Karpas-422 (cell line): ENCODE measurements at places on chromosomes 1 and 21.

- DNase-seq, result peak; percentile 78
These were observed 57.8 kb downstream of the EDARADD start for GRCh38 chr1:236451796-236452373.

DNA sequence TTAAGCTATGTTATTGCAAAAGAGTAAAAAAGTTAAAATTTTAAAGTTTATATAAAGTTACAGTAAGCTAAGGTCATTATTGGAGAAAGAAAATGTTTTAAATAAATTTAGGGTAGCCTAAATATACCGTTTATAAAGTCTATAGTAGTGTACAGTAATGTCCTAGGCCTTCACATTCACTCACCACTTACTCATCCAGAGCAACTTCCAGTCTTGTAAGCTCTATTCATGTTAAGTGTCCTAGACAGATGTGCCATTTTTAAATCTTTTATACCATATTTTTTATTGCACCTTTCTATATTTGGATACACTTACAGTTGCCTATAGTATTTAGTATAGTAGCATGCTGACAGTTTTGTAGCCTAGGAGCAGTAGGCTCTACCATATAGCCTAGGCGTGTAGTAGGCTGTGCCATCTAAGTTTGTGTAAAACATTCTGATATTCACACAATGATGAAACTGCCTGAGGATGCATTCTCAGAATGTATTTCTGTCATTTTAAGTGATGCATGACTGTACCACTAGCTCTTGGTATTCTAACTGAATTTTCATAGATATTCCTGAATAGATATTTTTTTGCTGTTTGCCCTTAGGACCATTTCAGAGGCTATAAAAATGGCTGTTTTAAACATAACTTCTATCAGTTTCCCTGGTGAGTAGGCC lies 26.8 kb downstream of the PPP2R5A start:
- no peak for DNase-seq

GRCh38 chr1:164699815-164700491 lies 141.0 kb downstream of the PBX1 start:
- DNase-seq, result no peak

- no peak for DNase-seq
These were observed 45.9 kb upstream of the DPH5 start for GRCh38 chr1:101071470-101071891.

DNA sequence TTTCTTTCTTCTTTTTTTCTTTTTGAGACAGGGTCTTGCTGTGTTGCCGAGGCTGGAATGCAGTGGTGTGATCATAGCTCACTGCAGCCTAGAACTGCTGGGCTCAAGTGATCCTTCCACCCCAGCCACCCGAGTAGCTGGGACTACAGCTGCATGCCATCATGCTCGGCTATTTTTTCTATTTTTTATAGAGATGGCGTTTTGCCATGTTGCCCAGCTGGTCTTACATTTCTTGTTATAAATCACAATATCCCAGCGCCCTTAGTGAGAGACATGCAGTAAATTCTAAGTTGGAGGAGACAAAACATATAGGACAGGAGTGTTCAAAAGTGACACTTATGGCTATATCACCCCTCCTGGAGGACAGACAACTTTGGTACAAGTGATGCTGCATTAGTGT lies 31.3 kb upstream of the ACTN2 start:
- no peak for DNase-seq

- DNase-seq, result no peak
These were observed 992 bp upstream of the USP48 start for GRCh38 chr1:21783679-21784603.

- DNase-seq, result no peak
These were observed 95.0 kb downstream of the LAMC2 start for GRCh38 chr1:183281039-183281438.

DNA sequence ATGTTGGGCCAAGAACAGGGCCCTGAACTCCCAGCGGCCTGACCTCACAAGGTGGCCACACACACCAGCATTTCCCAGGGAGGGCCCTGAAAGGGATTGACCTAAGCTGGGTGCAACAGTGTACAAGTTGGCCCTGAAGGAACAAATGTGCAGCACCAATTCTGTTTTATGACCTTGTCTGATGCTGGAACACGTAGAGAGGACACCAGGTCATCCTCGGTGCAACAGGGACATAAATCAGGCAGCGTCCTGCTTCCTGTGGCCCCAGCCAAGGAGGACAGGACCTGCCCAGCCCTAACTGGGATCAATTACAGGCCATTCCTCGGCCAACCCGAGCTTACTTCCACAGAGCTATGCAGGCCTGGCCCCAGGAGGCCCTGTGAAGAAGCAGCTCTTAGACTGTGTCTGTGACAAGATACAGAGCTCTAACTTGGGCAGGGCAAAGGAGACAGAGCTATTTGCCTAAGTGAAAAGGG lies 12.8 kb upstream of the PHC2 start:
- no peak for DNase-seq

GRCh38 chr1:158095737-158096335 lies 84.9 kb upstream of the CD1D start:
- peak; percentile 80 for DNase-seq

DNA sequence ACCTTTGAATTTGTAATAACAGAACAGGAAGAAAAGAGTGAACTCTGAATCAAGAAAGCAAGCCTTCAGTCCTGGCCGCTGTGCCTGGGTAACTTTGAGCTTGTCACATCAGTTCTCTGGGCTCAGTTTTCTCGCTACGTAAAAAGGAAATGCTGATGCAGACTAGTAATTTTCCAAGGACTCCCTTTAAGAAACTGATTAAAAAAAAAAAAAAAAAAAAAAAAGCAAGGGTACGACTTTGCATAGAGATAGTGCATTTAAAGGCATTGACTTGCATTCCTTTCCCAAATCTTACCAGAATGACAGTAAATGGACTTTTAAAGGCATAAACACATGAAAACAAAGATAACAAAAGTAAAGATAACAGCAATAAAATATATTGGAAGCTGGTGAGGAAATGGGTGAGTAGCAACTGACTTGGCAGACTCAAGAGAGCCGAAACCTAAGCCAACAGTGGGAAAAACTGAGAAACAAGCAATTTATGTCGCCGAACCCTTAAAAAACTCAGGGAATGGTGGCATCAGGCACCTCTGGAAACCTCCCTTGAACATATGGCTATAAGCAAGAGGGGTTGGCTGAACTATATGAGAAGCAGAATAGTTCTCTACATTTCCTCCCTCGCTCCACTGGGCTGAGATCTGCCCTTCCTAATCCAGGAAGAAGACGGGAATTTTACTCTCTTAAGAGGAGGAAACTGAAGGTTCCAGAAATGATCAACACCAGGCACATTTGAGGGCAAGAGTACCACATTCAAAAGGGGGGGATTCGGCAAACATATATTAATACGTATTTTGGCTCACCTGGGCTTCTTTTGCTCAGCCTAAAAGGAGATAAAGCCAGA lies 189.2 kb downstream of the CDC7 start:
- no peak for DNase-seq

- no peak for DNase-seq
These were observed 41.1 kb downstream of the C1orf198 start for GRCh38 chr1:230827081-230827681.

DNA sequence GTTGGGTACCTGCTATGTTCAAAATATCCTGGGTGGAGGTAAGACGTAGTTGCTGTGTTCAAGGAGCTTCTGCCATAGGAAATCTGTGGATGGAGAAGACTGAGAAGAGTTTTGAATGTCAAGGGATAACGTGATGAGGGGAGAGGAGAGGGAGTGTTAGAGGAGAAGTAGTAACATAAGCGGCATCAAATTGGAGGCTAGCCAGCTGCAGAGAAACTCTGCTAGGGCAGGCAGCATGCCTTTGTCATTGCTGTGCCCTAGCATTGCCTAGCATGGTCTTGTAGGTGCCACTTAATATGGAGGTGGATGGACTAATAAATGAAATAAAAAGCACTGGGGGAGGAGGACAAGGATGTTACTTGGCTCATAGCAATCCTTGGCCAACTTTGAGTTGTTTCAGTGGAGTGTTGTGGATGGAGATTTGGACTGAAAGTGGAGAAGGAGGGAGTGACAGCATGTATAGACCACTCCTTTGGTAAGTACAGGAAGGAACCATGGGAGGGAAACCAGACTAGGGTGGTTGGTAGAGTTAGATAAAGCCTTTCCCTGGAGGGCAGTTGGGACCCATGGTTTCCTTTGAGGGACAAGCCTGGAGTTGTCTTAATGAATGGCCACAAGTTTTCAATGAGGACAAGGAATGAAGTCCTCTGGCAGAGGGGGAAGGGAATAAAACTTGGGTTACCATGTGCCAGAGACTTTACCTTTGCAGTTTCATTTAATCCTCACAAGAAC lies 6.3 kb downstream of the VANGL1 start:
- no peak for DNase-seq

DNA sequence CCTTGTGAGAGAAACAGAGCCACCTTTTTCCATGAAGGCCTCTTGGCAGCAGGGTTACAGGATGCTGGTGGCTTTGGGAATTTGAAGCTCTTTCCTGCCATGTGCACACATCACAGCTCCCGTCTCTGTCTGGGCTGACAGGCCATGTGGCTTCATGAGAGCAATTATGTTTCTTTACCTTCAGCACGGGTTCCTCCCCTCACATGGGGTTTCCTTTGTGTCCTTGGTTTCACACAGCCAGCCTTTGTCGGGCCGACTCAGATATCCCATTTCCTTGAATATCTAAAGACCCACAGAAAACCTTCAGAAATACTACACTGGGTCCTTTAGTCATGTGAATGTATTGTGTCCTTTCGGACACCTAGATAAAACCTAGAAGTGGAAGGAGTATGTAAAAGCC lies 7.1 kb downstream of the CLIC6 start:
- DNase-seq, result no peak

DNA sequence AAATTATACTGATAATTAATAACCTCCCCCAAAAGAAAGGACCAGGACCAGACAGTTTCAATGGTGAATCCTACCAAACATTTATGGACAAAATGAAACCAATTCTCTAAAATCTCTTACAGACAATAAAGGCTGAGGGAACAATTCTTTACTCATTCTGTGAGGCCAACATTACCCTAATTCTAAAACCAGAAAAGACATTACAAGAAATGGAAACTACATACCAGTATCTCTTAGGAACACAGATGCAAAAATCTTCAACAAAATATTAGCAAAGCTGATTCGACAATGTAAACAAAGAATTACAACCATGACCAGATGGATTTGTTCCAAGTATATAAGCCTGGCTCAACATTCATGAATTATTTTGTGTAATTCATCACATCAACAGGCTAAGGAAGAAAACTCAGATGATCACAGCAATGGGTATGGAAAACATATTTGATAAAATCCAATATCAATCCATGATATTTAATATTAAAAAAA lies 8.6 kb downstream of the TMED5 start:
- no peak for DNase-seq

- no peak for DNase-seq
These were observed 615.4 kb downstream of the PTPRU start for GRCh38 chr1:29851691-29852090.

DNA sequence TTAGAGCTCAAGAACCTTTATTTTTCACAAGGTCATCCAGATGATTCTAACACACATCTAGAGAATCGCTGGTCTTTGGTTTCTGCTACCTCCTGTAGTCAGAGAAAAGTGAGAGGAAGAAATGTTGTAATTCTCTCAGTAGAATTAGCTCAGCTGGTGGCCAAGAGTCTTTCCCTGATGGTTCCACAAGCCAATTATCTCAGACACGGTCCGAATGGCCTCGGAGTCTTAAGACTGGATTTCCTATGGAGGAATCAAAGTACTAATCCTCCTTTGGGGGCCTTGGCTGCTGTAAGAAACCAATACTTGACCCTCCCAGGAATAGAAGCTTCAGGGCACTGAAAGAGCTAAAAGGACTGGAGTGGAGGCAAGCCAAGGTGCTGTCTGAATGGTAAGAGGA lies 1.8 kb downstream of the TMEM81 start:
- DNase-seq, result peak; percentile 9

DNA sequence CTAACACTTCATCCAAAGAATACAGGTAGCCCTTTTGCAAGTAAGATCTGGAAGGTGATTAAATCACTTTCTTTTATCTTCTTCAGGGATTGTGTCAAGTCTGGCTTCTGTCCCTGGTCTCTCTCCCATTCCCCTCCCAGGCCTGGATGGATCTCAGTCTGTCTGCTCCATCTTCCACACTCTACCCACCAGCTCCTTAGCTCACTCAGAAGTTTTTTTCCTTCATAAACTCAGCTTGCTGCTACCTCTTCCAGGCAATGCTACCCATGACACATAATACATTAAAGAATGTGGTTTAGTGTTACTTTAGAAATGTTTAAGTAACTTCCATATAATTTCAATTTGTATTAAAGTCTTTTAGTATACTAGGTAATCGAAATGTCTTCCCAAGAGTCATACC lies 133.1 kb downstream of the AKT3 start:
- no peak for DNase-seq

DNA sequence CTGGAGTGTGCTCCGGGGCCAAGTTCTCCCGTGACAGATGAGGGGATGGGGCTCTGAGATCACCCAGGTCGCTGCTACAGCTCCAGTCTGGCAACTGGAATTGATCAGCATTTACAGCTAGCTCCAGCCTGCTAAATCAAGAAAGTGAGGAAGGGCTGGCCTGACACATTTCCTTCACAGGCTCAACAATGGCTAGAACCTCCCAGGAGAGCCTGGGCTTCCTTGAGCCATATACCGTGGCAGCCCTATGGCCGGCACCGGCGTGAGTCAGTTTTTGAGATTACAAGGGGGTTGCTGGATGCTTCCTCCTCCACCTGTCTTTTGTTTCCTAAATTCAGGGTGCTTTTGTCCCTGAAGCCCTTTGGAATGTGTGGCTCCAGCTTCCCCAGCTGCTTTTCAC lies 104.2 kb downstream of the ETS2 start:
- no peak for DNase-seq

GRCh38 chr21:36463991-36464390 lies 15.9 kb downstream of the CLDN14 start:
- no peak for DNase-seq

DNA sequence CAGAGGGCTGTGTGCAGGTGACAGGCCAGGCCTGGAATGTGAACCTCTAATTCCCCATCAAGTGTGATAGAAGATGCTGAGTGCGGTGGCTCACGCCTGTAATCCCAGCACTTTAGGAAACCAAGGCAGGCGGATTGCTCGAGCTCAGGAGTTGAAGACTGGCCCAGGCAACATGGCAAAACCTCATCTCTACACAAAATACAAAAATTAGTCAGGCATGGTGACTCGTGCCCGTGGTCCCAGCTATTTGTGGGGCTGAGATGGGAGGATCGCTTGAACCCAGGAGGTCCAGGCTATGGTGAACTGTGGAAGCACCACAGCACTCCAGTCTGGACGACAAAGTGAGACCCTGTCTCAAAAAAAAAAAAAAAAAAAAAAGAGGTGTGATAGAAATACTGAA lies 40.1 kb upstream of the PUM1 start:
- DNase-seq, result no peak

DNA sequence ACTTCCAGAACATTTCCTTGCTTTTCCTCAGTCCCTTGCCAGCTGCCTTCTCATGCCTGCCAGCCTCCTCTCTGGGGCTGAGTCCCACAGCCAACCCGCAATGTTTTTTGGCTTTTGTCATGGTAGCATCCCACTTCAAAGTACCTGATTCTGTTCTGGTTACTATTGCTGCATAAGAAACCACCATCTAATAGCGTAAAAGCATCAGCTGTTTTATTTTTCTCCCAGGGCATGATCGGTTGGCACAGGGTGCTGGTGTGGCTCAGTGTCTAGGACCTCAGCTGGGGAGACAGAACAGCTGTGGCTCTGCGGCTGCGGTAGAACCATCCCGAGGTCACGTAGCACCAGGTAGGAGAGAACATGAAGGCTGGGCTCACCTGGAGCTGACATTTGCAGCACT lies 8.9 kb upstream of the PRMT2 start:
- DNase-seq, result no peak
